ENCODE measurements at places on chromosomes 11 and 22.

GRCh38 chr11:109785198-109785597 is 308.0 kb upstream of the ZC3H12C start:
- no peak for DNase-seq

GRCh38 chr22:40183029-40183581 is 5.4 kb downstream of the TNRC6B start:
- DNase-seq: no peak

GRCh38 chr22:24028533-24028932 is 17.4 kb downstream of the CABIN1 start:
- no peak for DNase-seq

DNA sequence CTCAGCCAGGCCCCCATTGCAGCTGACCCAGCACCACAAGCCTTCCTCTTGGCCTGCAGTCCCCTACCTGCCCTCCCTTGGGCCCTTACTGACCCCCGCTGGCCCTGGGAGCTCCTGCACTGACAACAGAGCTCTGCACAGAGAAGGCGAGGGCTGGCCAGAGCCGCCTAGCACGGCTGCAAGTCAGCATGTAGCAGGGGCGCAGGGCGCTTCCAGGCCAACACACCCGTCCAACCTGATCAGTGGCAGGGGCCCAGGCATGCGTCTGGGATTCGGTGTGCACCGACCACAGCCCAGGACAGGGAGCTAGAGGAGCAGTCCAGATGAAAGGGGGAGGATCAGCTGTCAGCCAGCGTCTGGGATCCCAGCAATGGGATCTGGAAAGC is 7.6 kb downstream of the WNT7B start:
- no peak for DNase-seq

DNA sequence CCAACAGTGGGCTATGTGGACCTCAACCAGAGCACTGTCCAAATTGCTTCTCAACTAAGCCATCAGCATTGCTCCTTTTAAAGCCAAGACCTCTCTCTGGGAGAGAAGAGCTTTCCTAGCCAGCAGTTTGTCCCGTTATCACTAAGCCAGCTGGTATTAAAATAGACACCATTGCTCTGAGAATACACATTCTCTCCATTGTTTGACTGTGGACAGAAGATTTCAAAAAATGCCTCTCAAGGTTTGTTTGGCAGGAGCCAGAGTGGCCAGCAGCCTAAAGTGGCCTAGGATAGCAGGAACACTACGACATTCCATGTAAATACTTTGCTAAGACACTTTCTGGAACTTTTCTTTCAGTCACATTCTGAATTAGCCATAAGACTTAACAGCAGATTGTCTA is 41.3 kb downstream of the EIF4ENIF1 start:
- no peak for DNase-seq

GRCh38 chr11:119845756-119846155 is 116.8 kb upstream of the NECTIN1 start:
- no peak for DNase-seq

- no peak for DNase-seq
Observed at GRCh38 chr11:46039990-46040389, 81.3 kb downstream of the PHF21A start.

All from left renal pelvis (tissue), 4 donors.